ENCODE measurements at places on chromosomes 2 and 18. TPM values are rescaled to one million over a fixed set of nuclear protein-coding genes. Genes with fewer than 3 reads are reported as not detected.

GRCh38 chr2:183259921-183260320 lies 135.7 kb downstream of the NUP35 start:
- H3K27me3 ChIP-seq: no peaks in the 10 kb centered on the region
- no peaks in the 10 kb centered on the region for H3K36me3 ChIP-seq
- no peak overlapping the region for H3K4me3 ChIP-seq
- no peak for DNase-seq
- no peaks in the 10 kb centered on the region for H3K4me1 ChIP-seq

DNA sequence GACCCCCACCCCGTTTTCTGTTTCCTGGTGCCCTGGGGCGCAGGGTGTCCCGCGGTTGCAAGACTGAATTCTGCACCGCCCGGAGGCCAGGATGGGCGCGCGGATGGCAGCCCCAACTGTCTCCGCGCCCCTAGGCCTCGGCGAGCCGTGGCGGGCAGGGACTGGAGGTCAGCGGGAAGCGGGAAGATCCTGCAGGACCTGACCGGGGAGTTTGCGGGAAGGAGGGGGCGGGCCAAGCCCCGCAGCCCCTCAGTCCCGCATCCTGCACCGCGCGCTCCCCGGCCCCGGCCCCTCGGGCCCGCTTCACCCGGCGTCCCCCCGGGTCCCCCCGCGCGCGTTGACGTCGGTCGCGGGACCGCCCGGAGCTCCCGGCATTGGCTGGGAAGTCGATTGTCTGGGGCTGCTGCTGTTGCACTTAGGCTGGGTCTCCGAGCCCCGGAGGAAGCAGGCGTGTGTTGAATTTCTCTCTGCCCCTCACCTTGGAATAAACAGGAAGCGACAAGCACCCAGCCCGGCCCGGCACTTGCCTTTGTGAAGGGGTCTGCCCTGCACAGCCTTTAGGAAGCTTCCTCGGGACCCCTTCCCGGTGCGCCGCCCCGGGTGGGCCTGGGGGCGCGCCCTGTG lies at the start of gene LDLRAD4:
Gene LDLRAD4, plus strand, starts transcription at position 393 of the 624 bp plus-strand sequence.
- H3K4me1 ChIP-seq: peaks cover 28% of the 10 kb centered on the region
- H3K27ac ChIP-seq: no peak within 1 kb of the TSS
- no peaks in the 10 kb centered on the region for H3K36me3 ChIP-seq

GRCh38 chr2:29072971-29073725 lies 1.2 kb downstream of the PCARE start:
- DNase-seq: no peak
- H3K27me3 ChIP-seq: no peaks in the 10 kb centered on the region
- H3K27ac ChIP-seq: no peak overlapping the region
- H3K4me3 ChIP-seq: no peak overlapping the region
- H3K36me3 ChIP-seq: no peaks in the 10 kb centered on the region

Gene C2orf80
- total RNA-seq: not detected

Gene IL36A
- not detected for total RNA-seq
